Mesothelial cell of epicardium (in vitro differentiated cells): ENCODE measurements at places on chromosomes 12 and 14. TPM values are rescaled to one million over a fixed set of nuclear protein-coding genes. Genes with fewer than 3 reads are reported as not detected.

The DTX1 gene
- total RNA-seq: 1.2 to 1.6 TPM (median 1.4 TPM) in 3 replicates

The TMPRSS12 gene
- 0.24 to 0.27 TPM in 2 of 3 replicates, not detected in the other for total RNA-seq

The SLIRP gene
- total RNA-seq: 88.5 to 106 TPM (median 104 TPM) in 3 replicates

The MLF2 gene
- total RNA-seq: 195 to 203 TPM (median 202 TPM) in 3 replicates

The RAP1B gene
- total RNA-seq: 107 to 114 TPM (median 110 TPM) in 3 replicates

The BCL11B gene
- total RNA-seq: 11.6 to 12.3 TPM (median 11.8 TPM) in 3 replicates

The DNAI7 gene
- total RNA-seq: 0.70 to 1.5 TPM (median 0.84 TPM) in 3 replicates

The OAS2 gene
- 0.22 to 0.43 TPM (median 0.36 TPM) in 3 replicates for total RNA-seq

The RDH12 gene
- not detected in 3 replicates for total RNA-seq

The SMCO2 gene
- total RNA-seq: not detected in 3 replicates

The SCNN1A gene
- 20.1 to 21.5 TPM (median 20.3 TPM) in 3 replicates for total RNA-seq

The NEUROD4 gene
- total RNA-seq: not detected in 3 replicates

The DNAJC22 gene
- total RNA-seq: 13.2 to 15.3 TPM (median 14.4 TPM) in 3 replicates

The USP30 gene
- total RNA-seq: 21.6 to 27.3 TPM (median 23.0 TPM) in 3 replicates

The KERA gene
- 0.09 TPM in 1 of 3 replicates, not detected in the others for total RNA-seq
